H4 (cell line): ENCODE measurements at places on chromosomes 7 and 10. TPM values are rescaled to one million over a fixed set of nuclear protein-coding genes. Genes with fewer than 3 reads are reported as not detected.

The MCM10 gene
- 15.1 and 17.7 TPM in 2 replicates for total RNA-seq

The KIAA1549 gene
- 2.5 and 3.3 TPM in 2 replicates for total RNA-seq

The ADGRA1 gene
- total RNA-seq: not detected in 2 replicates

The DBF4 gene
- 77.7 and 87.3 TPM in 2 replicates for total RNA-seq

The CPED1 gene
- 23.8 and 26.5 TPM in 2 replicates for total RNA-seq

The FIGNL1 gene
- total RNA-seq: 46.2 and 51.8 TPM in 2 replicates

The VAX1 gene
- total RNA-seq: not detected in 2 replicates

The LFNG gene
- 11.0 and 14.7 TPM in 2 replicates for total RNA-seq

The CALHM1 gene
- not detected in 2 replicates for total RNA-seq

The ERVW-1 gene
- not detected in 2 replicates for total RNA-seq

The FAM25C gene
- total RNA-seq: not detected in 2 replicates

The CAV1 gene
- 210 and 218 TPM in 2 replicates for total RNA-seq

The ARHGEF5 gene
- total RNA-seq: 2.2 and 2.3 TPM in 2 replicates

The ITGA8 gene
- total RNA-seq: 9.2 and 17.2 TPM in 2 replicates

The SLC13A1 gene
- total RNA-seq: not detected in 2 replicates

DNA sequence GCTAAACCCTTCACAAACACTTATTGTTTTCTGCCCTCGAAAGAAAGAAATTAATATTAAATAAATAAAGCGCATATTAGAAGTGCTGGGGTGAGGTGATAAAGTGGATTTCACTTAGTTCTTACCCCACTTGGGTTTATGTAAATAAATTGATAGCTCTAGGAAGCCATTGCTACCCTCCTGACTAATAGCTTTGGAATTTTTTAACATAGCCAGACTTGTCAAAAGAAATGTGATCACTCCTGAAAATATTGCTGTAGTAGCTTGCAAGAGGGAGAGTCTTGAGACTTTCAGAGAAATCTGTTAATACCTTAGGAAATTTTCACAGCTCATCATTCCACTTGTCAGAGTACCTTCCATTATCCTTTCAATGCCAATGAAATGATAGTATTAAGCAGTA is 7.6 kb downstream of the ARL5B start:
- DNase-seq: no peak

DNA sequence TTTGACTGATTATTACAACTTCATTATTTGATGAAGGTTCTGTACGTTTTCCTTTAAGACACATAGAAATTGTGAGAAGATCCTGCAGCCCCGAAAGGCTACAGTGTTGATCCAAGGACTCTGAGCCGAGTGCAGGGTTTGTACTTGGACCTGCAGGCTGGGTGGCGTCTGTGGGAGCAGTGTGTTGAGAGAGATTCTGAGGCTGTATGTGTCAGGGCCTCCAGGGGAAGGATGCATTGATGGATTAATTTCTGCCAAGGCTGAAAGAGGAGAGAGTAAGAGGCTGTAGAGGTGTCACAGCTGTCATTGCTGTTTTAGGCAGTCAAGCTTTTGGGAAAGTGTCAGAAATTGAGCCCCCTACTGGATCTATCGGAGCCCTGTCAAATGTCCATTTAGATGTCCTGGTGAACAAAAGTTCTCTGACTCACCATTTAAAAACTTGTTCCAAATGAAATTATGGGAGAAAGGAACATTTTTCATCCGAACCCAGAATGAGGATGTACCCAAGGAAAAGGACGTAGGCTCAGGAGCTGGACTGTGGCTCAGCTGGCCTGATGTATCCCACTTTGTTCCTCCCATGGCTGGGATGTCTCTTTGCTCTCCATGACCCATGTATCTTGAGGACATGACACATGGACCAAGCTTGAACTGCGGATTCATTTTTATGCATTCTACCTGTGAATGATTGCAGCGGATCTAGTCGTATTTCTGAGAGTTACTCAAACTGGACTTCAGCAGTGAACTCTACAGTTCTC is 102.2 kb downstream of the TCF7L2 start:
- no peak for DNase-seq

DNA sequence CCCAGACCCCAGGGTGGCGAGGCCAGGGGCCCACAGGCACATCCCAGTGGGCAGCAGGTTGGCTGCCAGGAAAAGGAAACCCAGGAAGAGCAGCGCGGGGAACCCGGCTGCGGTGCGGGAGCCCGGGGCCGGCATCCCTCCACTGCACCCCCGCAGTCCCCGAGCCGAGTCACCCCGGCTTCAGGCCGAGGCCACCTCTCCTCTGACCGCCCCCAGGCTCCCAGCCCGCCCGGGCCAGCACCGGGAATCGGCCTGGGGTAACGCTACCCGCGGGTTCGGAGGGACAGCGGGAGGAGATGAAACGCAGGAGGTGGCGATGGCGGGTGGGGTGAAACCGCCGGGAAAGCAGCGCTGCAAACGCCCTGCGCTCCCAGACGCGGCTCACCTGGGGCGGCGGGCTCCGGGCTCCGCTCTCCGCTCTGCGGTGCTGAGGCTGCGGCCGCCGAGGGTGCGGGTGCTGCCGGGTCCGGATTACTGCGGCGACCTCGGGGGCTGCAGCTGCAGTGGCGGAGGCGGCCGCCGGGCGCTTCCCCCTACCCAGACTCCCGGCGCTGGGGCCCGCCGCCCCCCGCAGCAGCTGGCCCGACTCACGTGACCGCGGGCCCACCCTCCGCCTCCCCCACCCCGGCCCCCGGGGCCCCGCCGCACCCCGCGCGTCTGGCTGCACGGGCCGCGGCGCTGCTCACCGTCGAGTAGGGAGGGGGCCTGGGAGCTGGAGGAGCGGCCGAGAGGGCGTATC is at the start of gene SCRN1:
TSS of gene SCRN1 (minus strand) at position 545 of the 739 bp plus-strand sequence. CDS start 20,734 bp downstream, outside the sequence.
- peak; percentile 48 for DNase-seq

DNA sequence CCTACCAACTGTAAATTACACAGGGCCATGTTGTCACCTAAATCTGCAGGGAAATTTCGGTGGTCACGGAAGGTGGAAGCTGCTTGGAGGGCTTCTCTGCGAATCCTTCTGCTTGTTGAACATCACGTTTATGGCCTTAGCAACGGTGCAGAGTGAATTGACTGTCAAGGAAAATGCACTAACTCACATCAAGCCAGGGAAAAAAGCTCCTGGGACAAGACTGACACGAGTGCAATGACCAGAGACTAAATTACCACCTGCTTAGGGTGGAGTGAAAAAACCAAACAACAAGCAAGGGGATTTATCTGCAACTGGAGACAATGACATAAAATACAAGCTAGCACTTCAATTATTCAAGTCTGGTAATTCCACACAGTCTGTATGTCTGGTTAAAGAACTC is 211.2 kb downstream of the JAZF1 start:
- DNase-seq: no peak

- no peak for DNase-seq
Observed at GRCh38 chr7:38881947-38882684, 26.9 kb downstream of the VPS41 start.

DNA sequence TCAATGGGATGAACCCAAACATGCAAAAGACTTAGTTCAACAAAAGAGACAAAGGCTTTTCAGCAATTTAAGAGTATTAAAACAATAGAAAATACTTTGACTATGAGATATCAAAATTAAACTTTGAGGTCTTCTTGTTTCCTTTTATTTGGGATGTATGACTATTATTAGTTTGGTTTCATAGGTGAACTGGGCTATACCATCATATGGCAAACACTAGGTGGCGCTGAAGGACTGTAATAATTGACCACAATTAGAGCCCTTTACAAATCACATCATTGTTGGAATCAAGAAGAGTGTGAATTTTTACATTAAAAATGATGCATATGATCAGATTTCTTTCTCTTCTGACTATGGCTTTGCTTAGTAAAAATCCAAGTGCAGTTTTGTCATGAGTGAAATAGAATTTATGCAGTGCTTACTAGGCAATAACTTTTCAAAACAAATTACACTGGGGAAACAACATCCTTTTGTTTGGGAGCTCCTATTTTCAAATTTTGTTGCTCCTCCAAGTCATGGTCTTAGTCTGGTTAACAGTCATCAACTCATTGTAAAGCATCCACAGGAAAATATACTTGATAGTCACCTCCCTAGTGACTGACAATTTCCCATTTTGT is 14.7 kb upstream of the NXPH1 start:
- DNase-seq: peak; percentile 86

DNA sequence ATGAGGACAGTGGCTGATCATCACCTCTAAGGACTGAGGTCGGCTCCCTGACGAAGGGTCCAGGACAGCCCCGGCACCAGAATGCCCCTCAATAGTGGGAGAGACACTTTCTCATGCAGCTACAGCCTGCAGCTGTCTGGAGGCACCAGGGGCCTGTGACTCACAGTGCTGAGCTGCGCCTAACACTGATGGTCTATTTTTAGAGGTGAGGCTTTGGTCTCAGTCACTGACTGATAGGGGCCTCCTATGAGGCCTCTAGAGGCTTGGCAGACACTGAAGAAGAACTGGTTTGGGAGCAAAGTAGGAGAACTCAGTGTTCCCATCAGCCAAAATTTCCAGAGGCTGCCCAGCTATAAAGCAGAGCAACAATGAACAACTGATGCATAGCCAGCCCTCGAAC is 130.1 kb downstream of the COBL start:
- no peak for DNase-seq

- DNase-seq: peak; percentile 99
Observed at GRCh38 chr7:20241194-20241910, 24.2 kb upstream of the MACC1 start.

DNA sequence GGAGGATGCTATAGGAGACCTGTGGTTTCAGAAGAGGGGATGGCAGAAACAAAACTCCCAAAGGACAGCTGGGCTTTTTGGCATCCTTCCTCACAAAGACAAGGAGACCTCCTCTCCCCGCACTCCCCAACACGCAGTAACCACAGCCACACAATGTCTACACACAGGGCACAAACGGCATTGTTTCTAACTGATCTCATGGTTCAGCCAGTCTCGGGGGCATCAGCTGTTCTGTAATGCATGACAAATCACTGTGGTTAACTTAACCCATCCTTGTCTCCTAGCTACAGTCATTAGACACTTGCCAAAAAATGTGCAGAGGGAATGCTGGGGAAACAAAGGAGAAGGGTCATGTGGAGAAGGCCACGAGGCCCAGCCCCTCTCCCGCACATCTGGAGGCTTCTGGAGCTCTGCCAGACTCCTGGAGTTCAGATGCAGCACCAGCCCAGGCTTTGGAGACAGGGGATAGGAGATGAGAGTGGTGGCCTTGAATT is 7.6 kb upstream of the ADAMTS14 start:
- peak; percentile 96 for DNase-seq

DNA sequence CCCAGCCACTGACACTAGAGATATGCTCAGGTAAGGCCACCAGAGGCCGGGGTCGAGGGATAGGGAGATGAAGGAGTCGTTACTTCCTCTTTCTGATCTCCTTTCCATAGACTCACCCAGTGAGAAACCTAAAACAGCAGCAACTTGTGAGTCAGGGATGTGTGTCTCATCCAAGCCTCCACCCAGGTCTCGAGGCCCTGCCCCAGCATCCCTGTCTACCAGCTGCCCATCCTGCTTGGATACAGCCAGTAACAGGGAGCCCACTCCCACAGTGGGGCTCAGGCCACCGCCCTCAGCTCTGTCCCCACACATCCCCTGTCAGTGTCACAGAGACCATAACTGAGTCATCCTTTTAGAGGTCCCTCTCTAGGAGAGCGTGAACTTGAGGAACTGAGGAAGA is 49.6 kb upstream of the CHST15 start:
- DNase-seq: no peak

- no peak for DNase-seq
Observed at GRCh38 chr10:129728905-129729795, 234.9 kb downstream of the EBF3 start.

DNA sequence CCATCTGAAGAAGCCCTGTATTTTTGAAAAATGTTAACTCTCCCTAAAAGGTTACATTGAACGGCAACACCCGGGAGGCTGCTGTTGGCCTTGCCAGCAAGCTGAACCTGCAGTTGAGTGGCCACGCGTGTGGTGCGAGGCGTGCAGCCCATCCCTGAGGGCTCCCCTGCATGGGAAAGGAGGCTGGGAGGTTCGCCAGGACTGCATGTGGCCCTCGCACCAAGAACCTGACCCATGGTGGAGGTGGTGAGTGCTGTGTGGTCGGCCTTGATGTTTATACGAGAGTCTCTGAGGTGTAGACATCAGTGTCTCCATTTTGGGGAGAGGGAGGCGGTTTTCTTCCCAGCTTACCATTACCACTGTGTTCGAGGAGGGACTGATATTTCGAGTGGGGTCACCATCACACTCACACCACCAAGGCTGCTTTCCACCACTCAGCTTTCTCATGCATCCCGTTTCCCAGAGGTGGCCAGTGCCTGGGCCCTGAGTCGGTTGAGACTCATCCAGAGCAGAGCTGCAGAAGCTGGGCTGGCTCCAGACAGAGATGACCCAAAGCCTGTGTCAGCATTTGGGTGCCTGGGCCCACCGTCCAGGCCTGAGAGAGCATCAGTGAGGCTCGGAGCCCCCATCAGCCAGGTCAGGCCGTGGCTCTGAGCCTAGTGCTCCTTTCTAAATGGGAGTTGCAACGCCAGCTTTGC is 222.6 kb downstream of the EBF3 start:
- DNase-seq: no peak

- DNase-seq: no peak
Observed at GRCh38 chr7:128827248-128827958, 2.8 kb upstream of the FLNC start.

DNA sequence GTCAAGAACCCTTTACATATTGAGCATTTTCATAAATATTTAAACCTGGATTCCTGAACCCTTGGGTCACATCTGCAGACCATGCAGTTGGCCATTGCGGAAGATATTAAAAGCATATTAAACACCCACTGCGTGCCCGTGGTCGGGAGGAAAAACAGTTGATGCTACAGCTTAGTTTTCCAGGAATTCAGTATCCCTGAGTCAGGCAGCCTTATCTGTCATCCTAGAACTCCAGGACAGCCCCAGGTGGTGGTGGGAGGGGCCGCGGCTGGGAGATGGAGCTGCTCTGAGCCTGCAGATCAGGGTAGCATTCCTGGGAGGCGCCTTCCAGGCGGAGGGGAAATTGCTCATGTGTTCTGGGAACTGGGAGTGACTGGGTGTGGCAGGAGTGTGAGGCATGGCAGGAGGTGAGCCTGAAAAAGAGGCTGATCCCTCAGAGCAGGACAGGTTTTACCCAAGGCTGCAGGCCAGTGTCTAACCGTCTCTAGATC is 222.9 kb upstream of the SH2B2 start:
- peak; percentile 65 for DNase-seq

- DNase-seq: no peak
Observed at GRCh38 chr10:120174491-120174890, 282.0 kb downstream of the SEC23IP start.

GRCh38 chr7:130387628-130388403 is 7.5 kb downstream of the CPA1 start:
- no peak for DNase-seq

GRCh38 chr10:59383908-59384307 is 21.6 kb upstream of the FAM13C start:
- DNase-seq: no peak

- DNase-seq: no peak
Observed at GRCh38 chr7:29993140-29993539, 3.5 kb upstream of the SCRN1 start.

DNA sequence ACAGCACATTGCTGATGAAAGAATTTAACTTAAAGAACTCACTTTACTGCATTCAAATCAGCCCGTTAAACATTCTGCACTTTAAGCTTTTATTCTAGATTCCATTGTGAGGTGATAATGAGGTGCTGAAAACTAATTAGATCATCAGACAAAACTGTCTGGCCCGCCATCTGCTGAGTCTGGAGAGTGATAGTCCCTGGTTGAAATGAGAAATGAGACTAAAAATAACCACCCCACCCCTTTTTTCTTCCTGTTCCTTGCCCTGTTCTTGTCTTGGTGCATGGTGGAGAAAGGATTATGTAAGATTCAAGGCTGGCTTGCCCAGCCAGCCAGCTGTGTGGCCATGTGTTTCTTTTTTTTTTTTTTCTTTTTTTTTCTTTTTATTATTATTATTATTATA is 277.0 kb upstream of the COBL start:
- DNase-seq: no peak
